ENCODE measurements at places on chromosomes 5 and 9.

GRCh38 chr5:68251804-68252522, 36.4 kb downstream of the PIK3R1 start:
- no peak for DNase-seq

- no peak for DNase-seq
Measured at GRCh38 chr5:140443-140829, 48.5 kb downstream of the PLEKHG4B start.

DNA sequence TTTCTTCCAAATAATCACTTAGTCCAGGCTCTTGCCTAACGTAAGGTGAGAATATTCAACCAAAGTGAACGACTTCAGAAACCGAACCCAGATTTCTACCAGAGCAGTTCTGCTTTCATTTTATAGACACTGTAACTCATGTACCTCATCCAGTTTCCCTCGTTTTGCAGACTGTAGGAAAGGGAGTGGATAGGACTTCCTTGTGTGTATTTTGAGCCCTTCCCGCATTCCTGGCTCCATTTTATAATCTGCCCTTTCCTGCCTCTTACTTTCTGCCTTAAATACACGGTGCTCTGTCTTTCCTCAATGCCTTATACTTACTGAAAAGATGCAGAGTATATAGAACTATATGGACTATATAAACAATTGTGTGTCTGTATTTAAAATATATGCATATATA, 20.8 kb downstream of the MINAR2 start:
- no peak for DNase-seq

DNA sequence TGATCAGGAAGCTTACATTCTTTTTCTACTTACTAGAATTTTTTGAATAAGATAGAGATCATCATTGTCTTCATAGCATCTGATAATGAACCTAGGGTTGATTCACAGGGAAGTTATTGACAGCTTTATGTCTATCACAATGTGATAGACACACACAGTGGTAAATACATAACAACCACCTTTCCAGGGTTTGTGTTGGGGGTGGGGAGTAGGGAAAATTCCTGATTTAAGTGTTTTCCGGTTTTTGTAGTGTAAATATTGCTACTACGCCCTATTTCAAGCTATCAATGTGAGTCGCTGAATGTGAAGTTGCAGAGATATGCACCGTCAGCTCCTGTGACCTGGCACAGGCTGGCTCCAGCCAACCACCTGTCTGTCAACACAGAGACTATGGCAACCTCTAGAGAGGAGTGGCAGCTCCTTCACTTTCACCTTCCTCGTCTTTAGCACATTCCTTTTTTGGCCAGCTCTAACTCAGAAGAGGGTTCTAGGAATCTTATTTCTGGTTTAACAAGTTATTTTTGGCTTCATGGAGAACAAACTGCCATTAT, 224.9 kb downstream of the MAT2B start:
- DNase-seq, result no peak

- DNase-seq, result no peak
Measured at GRCh38 chr5:148748702-148749392, 77.6 kb upstream of the ADRB2 start.

DNA sequence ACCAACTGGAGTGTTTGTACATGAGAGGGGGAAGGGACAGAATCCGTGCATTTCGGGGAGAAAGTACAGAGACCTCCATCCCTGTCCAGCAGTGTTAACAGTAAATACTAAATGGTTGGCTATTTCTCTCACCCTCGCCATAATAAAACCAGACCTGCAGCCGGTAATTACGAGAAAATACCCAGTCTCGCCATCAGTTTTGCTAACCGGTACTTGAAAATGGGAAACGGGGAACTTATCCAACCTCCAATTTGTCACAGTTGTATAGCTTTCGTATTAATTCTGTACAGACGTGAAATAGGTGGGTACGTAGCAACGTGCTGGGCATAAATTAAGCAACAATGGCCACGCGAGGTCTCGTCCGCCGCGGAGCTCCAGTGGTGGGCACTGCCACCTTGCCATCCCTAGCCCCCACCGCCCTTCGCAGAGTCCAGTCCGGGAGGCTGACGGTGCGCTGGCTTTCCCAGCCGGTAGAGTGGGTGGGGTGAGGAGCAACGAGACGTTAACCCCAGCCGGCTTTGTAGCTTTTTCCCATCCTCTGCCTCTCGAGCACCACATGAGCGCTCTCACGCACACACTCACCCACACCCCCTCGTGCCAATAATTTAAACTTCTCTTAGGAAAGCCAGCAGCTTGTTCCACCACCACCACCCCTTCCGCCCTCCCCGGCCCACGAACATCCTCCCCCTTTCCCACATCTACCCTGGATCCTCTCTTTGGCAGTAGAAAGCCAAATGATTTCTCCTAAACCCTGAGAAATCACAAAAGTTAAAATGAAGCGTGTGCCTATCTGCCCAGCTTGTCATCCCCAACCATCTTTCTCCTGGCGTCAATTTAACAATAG, 1.8 kb downstream of the ELAVL2 start:
- no peak for DNase-seq

GRCh38 chr5:157821822-157822622, 36.9 kb downstream of the CLINT1 start:
- DNase-seq, result no peak

DNA sequence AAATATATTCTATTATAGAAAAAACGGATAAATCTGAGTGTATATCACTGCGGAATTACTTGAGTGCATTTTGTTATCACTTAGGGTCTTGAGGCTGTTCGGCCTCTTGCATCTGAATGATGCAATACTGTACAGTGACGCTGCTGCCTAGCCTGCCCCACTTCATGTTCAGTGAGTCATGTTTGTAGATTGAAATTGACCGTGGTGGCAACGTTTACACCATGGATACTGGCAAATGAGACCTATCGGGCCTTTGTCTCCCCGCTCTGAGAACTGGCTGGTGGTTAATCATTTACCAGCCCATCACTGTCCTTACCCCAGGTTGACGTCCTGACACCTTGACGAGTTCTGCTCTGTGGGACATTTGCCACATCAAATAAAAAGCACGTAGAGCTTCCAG, 510.1 kb upstream of the ADAMTS16 start:
- DNase-seq, result no peak

GRCh38 chr9:135555203-135555602, 6.4 kb upstream of the PAEP start:
- no peak for DNase-seq

- DNase-seq, result no peak
Measured at GRCh38 chr9:129777769-129778130, 24.9 kb upstream of the PTGES start.

DNA sequence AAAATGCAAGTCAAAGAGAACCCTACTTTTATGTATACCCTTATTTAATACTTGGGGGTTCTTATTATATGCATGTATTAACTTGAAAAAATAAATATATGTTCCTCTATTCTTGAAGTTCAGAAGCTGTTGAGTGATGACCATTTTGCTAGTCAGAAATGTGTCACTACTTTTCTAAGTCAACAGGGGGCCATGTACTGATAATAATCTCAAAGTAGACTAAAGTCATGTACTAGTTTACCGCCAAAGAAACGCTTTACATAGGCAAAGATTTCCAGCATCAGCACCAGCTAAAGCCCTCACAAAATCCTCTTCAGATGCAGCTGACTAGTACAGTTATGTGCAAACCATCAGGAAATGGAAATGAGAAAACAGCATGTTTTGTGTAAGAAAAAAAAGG, 5.7 kb upstream of the BHMT start:
- no peak for DNase-seq

DNA sequence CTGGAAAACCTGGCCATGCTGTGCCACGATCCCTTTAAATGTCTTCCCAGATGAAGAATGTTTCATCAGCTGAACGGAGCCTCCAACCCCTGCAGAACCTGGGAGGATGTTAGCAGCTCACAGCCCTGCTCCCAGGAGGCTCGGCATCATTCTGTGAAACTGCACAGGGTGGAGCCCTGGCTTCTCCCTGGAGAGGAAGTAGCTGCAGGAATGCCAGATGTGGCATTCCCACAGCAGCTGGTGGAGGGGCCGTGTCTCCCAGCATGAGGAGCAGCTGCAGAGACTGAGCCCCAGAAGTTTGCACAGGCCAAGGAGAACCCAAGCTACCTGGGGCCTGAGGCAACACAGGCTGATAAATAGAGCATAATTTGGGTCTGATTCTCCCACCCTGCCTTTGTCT, 165.8 kb upstream of the MAP3K1 start:
- no peak for DNase-seq

GRCh38 chr5:43315263-43315662, 2.1 kb upstream of the HMGCS1 start:
- no peak for DNase-seq

- DNase-seq, result peak; percentile 11
Measured at GRCh38 chr9:91659529-91660495, 236.2 kb upstream of the NFIL3 start.

- no peak for DNase-seq
Measured at GRCh38 chr5:177327539-177328522, 16.1 kb upstream of the MXD3 start.

- no peak for DNase-seq
Measured at GRCh38 chr9:94875300-94876020, 149.0 kb downstream of the AOPEP start.

DNA sequence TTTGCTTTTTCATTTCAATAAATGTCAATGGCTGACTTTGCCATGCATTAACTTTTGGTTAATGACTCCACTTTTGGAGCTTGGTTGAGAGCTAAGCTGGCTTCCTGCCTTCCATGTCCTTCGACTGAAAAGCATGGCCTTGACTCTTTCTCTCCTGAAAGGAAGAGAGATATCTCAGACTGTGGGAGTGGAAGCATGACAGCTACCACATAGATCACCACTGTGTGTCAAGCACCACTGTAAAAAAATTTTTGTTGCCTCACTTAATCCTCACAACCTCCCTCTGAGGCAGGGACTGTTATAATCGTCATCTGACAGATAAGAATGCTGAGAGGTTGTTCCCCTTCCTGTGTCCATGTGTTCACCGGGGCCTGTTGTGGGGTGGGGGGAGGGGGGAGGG, 184.8 kb downstream of the RORB start:
- no peak for DNase-seq

DNA sequence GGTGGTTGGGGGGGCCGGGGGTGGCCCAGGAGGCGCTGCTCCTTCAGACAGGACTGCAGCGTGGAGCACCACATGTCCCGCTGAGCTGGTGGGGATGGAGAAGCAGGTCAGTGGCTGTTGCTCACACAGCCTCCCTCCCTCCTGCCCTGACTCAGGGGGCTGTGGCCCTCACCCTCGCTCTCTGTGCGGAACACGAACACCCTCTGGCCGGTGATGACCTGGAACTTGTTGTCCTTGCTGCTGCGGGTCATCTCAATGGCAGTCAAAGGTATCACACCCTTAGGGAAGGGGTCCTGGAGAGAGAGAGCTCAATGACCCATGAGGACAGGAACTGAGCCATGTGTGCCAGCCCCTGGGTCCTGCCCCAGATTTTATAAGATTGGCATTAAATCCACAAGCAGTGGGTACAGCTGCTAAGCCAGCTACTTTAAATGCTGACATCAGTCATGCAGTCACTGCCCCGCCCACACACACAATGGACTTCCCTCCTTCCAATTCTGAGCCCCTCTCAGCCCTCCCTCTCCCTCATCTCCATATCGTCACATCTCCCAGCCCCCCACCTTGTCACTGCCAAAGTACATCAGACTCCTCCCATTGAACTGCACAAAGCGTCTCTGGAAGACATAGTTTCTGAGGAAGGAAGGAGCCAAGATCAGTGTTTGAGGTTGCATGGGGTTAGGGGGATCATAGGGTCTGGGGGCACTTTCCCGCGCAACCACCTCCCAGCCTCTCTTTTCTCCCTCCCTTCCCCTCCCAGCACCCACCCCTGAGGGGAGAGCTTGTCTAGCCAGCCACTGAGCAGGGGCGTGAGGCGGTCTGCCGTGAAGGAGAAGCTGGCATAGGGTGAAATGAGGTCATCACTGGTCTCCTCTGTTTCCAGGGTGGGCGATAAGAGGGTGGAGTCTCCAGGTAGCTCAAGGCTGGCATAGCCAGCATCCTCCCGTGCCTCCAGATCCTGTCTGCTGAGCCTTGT, 8.9 kb downstream of the ARAP3 start:
- DNase-seq, result no peak

DNA sequence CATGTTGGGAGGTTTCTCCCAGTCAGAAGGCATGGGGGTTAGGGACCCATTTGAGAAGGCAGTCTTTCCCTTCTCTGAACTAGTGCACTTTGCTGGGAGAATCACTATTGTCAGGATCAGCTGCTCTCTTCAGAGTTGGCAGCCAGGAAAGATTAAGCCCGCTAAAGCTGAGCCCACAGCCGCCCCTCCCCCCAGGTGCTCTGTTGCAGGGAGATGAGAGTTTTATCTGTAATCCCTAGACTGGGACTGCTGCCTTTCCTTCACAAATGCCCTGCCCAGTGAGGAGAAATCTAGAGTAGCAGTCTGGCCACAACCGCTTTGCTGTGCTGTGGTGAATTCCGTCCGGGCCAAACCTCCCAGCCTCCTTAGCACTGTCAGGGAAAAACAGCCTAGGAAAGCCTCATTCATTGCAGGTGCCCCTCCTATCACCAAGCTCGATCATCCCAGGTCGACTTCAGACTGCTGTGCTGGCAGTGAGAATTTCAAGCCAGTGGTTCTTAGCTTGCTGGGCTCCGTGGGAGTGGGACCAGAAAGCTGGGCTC, 69.8 kb downstream of the CNTLN start:
- DNase-seq, result peak; percentile 30

GRCh38 chr5:42992088-42992879, 47.8 kb downstream of the ANXA2R start:
- DNase-seq, result no peak
